ENCODE measurements at places on chromosomes 3 and 15.
A peak's percentile ranks its signal among the peaks of the same experiment; 100 is the strongest.

GRCh38 chr3:9192248-9193025 is 57.0 kb downstream of the SRGAP3 start:
- no peak for DNase-seq

DNA sequence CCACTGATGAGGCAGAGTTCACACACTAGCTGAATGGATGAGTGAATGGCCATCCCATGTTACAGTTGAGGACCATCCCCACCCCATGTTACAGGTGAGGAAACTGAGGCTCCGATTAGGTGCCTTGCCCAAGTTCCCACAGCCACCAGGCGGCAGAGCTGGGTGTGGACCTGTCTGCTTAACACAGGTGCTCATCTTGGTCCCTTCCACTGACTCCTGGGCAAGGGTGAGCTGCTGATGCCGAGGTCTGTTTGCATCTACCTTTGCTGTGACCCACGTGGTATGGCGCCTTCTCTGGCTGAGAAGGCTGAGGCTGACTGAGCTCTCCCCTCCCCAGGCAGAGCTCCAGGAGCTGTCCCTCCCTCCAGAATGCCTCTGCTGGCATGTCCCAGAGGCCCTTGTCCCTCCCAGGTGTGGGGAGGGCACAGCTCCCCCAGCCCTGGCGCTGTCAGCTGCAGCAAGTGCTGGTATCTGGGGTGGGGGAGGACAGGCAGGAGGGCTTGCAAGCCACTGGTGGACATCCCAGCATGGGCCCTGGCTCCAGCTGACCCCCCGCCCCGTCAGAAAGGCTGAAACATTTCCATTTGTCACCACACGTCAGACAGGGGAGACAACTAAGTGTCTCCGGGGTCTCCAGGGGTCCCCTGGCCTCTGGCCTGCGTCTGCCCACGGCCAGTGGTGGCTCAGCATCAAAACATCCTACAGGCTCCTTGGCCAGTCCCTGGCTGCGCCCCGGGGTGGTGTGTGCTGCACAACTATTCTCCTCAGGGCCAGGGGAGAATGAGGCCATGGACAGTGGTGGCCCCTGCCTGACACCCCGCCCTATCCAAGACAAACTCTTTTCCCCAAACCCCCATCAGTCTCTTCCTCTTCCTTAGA is 105.4 kb downstream of the ADCY5 start:
- DNase-seq: no peak

- no peak for DNase-seq
Measured at GRCh38 chr3:56980798-56981390, 79.6 kb upstream of the SPATA12 start.

DNA sequence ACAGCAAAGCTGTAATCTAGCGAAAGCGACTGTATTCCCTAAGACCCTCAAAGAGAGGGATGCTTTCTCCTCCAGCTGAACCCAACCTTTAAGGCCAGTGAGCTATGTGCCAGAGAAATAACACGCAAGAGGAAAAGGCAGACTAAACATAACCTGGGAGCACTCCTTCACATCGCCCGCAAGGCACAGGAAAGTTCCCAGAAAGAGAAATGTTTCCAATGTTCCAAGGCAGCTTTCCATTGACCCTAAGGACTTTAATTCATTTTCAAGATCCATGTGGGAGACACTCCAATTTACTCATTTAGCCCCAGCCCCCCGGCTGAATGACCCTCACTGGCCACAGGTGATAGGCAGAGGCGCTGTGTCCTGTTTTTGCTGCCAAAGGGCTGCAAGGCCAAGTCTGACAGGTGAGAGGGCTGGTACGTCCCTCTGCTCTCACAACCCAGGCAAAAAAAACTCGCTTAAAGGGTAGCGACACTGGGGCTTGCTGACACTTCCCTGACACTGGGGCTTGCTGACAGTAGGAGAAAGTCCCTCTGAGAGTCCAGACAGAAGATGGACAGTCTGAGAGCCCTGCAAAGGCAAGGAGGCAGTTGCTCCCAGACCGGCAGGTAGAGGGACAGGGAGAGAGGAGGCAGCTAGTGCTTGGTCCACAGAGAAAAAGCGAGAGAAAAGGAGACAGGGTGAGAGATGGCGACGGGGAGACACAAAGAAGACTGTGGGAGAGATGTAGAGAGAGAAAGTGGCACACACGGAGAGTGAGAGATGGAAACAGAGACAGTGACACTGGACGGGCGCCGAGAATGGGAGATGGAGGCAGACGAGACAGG is 702 bp downstream of the ARHGEF3 start:
- no peak for DNase-seq

DNA sequence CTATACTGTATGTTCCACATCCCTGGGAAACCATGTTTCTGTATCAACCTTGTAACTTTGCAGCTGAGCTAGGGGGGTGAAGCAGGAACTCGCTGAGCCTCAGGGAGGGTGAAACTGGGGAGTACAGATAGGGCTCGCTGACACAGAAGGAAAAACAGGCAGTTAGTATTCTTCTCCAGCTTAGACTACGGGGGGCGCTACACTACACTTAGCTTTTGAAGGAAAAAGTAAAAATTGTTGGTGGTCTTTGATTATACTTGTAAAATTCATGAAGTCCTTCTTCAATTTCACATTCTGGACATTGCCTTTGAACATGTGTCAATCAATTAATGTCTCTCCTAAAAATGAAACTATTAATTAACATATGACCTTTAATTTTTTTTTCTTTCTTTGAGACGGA is 73.5 kb upstream of the RGMA start:
- no peak for DNase-seq

- DNase-seq: no peak
Measured at GRCh38 chr3:4996223-4996765, 17.1 kb downstream of the BHLHE40 start.

DNA sequence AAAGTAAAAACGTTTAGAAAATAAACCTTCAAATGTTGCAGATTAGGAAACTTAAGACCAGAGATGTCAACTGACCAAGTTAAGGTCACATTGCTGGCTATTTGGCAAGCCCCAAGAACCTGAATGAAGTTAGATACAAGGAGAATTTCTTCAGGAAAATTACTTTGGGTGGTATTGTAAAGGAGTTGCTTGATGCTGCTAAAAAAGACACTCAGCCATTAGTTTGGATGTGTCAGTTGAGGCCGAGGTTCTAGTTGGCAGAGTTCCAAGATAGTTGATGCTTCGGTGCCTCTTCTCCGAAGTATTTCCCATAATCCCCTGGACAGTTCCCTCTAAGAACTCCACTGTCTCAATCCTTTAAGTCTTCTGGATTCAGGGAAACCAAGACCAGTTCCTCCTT is 24.3 kb downstream of the SIAH2 start:
- no peak for DNase-seq

DNA sequence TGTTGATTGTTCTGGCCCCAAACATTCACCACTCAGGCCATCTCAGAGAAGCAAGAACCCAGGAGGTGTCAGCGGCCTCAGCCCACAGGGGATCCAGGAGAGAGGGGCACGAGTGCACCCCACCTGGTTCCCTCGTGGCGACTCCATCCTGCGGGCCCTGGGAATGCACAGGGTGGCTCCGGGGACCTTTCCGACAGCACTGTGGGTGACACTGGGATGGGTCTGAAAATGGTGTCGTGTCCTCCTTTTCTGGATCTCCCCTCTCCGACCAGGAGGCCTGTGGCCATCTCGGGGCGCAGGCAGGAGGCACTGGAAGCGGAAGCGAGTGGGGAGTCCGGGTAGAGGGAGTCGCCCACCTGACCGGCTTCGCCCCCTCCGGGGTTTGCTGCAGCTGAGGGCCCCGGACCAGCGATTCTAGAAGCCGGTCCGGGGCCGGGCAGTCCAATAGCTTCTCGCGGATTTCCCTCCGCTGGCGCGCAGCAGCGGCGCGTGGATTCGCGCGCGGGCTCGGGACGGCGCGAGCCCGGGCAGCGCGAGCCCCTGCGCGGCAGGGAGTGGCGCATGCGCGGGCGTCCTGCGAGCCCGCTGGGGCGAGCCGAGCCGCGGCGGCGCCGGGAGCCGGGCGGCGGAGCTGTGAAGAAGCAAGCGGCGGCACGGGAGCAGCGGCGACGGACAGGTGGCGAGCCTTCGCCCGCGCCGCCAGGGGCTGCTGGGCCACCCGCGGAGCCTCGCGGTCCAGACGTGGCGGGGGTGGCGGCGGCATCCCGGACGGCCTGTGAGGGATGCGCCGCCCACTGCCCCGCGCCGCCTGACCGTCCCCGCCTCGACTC is at the start of gene DOCK3:
DOCK3 (plus strand) TSS at position 579 of the 830 bp plus-strand sequence. CDS start 337 bp downstream, outside the sequence.
- DNase-seq: peak; percentile 67

GRCh38 chr15:72307026-72307425 is 12.9 kb downstream of the CELF6 start:
- no peak for DNase-seq

DNA sequence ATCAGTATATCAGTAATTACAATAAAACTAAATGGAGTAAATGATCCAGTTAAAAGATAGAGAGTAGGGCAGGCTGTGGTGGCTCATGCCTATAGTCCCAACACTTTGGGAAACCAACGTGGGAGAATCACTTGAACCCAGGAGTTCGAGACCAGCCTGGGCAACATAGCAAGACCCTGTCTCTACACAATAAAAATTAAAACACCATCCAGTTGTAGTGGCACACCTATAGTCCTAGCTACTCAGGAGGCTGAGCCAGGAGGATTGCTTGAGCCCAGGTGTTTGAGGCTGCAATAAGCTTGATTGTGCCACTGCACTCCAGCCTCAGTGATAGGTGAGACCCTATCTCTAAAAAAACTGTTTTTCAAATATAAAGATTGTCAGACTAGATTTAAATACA is 5.9 kb upstream of the KCNMB3 start:
- no peak for DNase-seq

GRCh38 chr3:10247679-10248183 is 528 bp upstream of the TATDN2 start:
- no peak for DNase-seq

- no peak for DNase-seq
Measured at GRCh38 chr3:124235446-124235845, 243.5 kb upstream of the ROPN1 start.

DNA sequence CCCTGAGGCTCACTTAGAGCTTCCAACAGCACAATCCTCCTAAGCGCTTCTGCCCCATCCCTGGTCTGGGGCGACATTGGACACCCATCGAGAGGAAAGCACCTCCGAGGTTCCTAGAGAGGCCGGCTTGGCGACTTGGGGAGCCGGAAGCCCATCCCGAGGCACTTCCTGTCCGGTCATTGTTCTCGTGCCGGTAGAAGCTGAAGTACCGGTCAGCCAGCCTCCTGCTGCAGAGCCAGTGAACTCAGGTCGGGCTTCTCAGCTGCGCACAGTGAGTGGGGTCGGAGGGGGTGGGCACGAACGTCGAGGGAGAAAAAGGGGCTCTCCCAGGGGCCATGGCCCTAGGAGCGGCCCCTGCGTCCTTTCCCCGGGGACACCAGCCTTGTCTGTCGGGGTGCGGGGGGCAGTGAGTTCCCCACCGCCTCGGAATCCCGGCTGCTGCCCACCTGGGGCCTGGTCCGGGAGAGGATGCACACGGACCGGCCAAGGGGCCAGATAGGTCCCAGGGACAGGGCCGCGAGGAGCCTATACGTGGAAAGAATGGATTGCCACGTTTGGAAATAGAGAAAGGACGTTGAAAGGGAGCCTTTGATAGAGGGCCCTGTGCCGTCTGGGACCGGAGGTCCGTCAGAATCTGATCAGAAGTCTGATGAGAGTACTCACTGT is at the start of gene ZNF35:
ZNF35 (plus strand) TSS at position 169 of the 666 bp plus-strand sequence. CDS start 2,336 bp downstream, outside the sequence.
- DNase-seq: peak; percentile 30

- no peak for DNase-seq
Measured at GRCh38 chr3:12437221-12437605, 47.1 kb upstream of the TSEN2 start.

- no peak for DNase-seq
Measured at GRCh38 chr15:29045717-29046116, 159.9 kb downstream of the APBA2 start.

DNA sequence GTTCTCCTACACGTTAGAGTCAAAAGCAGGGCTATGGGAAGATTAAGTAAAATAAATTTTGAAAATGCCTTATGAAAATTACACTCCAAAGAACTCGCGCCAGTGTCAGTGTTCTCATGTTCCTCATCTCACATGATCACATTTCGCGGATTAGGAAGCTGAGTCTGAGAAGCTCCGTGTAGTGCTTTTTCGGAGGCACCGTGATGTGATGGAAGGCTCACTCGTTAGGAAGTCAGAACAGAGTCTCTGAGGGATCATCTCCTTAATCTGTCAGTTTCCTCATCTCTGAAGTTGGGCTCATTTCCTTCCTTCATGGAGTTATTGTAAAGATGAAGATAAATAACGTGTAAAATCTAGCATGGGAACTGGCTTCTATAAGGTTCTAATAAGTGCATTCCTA is 3.2 kb downstream of the ADIPOQ start:
- no peak for DNase-seq

GRCh38 chr3:117549716-117550115 is 840.1 kb downstream of the TUSC7 start:
- DNase-seq: no peak

- no peak for DNase-seq
Measured at GRCh38 chr15:71198846-71199245, 83.6 kb downstream of the THSD4 start.

DNA sequence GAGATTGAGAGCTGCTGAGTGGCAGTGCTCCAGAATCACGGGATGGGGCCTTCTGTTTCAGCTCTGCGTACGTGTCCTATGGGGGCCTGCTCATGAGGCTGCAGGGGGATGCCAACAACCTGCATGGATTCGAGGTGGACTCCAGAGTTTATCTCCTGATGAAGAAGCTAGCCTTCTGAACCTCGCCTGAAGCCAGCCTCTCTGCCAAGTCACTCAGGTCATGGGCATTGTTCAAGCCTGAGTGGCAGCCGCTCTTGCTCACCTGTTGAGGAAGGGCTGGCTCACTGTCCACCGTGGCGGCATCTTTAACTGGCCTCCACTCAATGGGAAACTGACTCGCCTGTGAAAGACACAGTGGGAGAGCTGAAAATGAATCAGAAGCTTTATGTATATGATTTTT is 6.6 kb downstream of the POLR2H start:
- DNase-seq: no peak

GRCh38 chr3:174495928-174496327 is 363.2 kb upstream of the NAALADL2 start:
- DNase-seq: no peak

GRCh38 chr3:196966526-196967401 is 1.9 kb downstream of the PIGZ start:
- DNase-seq: no peak

DNA sequence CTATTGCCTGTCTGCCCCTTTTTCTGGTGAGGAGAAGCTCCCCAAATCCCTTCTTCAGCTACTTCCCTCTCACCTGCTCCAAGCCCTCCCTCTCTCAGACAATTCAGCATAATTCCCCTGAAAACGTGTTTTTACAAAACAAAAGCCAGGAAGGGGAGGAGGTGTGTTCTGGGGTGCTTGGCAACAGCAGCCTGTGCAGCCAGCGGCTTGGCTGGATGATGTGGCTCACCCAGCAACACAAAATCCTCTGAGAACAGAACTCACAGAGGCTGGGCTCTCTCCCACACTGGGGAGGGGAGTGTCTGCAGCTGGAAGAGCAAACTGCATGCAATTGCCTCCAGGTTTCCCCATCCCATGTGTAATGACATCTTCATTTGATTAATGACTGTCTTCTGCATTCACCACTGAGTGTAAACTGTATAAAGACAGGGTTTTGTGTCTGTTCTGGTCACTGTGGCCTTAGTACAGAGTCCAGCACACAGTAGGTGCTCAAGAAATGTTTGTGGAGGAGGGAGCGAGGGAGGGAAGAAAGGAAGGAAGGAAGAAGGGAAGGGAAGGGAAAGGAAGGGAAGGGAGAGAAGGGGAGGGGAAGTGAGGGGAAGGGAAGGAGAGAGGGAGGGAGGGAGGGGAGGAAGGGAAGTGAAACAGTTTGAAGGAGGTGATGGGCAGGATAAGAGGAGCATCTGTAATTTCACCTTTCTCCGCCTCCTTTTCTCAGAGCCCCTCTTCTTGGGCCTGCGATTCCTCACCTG is 70.1 kb upstream of the GLCE start:
- DNase-seq: no peak

- no peak for DNase-seq
Measured at GRCh38 chr3:63927422-63928280, 15.5 kb upstream of the SCAANT1 start.

- DNase-seq: no peak
Measured at GRCh38 chr3:42149975-42150374, 58.8 kb downstream of the TRAK1 start.
